ENCODE measurements at places on chromosomes 3 and 15.
A peak's percentile ranks its signal among the peaks of the same experiment; 100 is the strongest.

DNA sequence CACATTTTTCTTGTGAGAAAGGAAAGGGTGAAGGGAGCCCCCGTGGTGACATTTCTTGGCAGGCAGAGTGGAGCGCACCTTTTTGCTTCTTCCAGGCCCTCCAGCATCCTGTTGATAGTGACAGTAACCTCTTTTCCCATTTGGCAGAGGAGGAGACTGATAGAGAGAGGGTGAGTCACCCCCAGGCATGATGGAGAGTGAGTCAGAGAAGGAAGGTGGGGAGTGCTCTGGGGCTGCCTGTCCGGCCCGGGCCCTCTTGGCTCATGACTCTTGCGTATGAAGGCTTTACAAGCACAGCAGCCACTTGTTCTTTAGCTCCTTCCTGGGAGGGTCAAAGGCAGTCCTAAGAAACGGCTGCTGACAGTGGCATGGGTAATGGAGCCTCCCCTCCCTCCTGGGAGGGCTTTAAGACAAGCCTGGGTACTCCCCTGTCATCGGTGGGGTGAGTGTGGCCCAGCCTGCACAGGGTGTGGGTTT, 16.0 kb downstream of the ANKRD63 start:
- DNase-seq = peak; percentile 76

DNA sequence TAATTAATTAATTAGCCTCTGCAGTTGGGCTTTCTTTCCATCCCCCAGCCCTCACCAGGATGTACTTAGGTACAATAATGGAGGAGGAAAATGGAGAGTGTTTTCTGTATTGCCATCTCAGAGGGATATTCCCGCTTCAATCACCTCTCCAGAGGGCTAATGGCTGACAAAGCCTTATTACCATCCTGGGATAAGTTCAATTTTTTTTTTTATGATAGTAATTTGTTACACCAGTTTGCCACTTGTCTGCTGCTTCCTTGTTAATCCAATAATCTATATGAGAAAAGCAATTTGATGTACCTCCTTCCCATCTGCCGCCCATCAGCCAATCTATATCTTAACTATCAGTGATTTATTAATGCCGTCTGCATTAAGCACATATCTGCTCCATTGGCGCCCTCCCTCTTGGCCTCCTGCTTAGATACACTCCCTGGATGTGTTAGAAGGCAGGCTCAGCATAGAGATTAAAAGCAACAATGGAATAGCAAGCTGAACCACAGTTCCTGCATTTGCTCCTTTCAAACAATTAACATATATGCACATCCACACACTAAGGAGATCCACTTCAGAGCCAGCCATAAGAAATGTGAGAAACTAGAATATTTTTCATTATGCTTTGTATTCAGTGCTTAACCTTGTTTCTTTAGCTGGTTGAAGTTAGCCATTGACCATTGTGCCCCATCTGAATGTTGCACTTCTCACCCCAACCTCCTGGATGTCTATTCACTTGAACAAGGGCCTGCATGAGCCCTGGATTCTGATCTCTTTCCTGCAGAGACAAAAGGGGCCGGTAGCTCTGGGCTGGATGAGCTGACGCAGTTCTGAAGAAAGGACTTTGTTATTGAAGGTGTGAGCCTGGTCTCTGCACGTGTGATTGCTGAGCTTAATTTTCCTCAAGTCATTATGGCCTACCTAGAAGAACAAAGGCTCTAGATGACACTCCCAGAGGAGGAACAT, 237.3 kb upstream of the GAP43 start:
- no peak for DNase-seq

DNA sequence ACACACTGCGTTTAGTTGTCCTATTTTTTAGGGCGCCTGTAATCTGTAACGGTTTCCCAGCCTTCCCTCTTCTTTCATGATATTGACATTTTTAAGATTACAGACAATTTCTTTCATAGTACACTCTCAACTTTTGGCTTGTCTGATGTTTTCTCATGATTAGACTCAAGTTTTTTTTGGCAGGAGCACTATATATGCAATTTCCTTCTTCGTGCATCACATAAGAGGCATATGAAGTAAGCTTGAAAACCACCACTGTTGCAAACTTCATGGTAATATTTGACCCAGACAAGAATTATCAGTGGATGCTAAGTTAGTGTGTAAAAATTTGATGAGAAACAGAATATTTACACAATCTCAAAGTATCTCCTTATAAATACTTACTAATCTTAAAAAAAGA, 119.2 kb upstream of the CMC1 start:
- DNase-seq = no peak

- DNase-seq = no peak
These were observed 1.7 kb downstream of the STOML1 start for GRCh38 chr15:73990250-73991005.

DNA sequence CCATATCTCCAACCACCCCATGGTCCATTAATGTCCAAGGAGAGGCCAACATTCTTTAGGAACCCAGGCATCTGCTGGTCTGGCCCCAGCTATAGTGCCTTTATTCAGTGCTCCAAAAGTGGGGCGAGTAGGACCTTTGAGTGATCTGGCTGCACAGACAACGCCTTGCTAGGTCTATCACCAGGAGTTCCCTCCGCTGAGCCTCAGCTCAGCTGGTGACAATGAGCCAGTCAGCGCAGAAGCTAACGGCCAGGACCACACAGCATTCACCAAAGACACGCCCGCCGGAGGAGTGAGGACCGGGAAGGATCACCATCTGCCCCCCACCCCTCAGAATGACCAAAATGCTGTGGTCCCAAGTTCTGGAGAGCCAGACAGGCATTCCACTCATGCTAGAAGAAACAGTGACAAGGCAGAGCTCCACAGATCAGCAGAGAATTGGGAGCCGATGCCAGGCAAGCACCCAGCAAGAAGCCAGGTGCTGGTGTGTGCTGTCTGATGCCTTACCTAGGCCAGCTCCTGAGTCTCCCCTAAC, 19.0 kb downstream of the TBC1D2B start:
- DNase-seq = no peak

DNA sequence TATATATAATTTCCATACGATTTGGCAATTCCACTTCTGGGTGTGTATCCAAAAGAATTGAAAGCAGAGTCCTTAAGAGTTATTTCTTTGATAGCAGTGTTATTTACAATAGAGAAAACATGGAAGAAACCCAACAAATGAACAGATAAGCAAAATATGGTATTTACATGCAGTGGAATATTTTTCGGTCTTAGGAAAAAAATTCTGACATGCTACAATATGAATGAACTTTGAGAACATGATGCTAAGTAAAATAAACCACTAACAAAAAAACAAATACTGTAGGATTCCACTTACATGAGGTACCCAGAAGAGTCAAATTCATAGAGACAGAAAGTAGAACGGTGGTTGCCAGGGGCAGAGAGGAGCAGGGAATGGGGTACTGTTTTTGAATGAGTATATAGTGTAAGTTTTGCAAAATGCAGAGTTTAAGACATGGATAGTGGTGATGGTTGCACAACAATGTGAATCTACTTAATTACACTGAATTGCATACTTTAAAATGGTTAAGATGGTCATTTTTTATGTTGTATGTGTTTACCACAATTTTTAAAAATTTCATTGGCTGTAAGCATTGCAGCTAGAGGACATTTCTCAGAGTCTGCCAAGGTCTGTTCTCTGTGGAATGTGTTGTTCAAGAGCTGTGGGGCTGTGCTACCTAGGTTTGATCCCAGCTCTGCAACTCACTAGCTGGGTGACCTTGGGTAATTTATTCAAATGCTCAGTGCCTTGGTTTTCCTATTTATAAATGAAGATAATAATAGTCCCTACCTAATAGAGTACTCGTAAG, 122.1 kb downstream of the MEX3B start:
- no peak for DNase-seq

DNA sequence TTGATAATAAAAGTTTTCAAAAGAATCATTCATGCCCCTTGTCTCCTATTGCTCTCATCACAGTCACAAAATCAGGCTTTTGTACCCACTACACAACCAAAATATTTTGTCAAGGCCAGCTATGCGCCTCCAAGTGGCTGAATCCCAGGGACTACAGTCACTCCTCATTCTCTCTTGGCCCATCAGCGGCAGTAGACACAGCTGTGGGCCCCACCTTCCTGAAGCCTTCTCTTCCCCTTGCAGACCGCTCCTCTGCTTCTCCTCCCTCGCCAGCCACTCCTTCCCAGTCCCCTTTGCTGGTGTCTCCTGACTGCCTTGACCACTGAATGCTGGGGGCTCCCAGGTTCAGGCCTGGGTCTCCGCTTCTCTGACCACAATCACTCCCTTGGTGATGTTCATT, 52.1 kb downstream of the LSM3 start:
- DNase-seq = no peak

DNA sequence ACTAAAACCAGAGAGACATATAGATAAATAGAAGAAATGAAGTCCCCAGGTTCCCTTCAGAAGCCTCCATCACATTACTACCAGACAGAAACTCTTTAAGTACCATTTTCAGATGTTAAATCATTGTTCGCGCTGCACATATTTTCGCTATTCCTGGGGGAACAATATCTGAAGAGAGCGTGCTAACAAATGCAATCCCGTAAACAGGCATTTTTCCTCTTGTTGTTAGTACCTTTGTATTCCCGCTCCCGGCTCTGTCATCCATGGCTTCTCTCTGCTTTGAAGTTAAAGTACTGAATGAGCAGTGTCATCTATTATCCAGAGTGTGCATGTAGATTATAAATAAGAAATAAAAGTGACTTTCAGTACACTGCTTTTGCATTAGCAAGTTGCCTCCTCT, 412.3 kb downstream of the FOXP1 start:
- no peak for DNase-seq

DNA sequence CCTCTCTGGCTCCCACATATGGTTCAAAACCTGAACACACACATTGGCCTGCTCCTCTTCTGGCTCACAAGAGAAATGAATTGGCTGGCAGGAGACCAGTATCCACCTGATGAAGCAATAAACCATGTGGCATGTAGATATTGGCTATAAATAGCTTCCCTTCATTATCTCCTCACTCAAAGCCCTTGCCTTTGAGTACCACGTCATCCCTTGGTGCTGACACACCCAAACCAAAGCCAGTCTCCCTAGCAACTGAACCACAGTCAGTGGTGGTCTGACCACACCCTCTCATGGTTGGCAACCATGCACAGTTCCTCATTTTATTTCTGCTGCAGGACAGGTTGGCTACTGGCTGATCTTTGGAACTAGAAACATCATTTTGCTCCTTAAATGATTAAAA, 98.8 kb downstream of the ZNF621 start:
- DNase-seq = no peak

DNA sequence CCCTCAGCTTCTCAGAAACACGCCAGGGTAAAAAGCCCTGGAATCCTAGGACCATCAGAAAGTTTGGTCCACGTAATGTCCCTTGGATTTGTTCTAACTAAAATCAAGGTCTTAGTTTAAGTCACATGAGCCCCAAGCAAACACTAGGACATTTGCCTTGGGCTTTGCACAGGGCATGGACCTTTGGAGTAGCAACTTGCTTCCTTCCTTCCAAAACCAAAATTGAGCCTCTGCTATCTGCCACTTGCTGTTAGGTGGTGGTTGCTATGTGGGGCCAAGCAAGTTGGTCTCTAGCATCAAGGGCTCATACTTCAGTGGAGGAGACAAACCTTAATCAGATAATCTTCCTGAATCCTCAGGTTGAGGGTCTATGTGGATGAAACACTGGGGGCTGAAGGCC, 4.0 kb upstream of the DAG1 start:
- no peak for DNase-seq

GRCh38 chr3:127865941-127866340, 43.6 kb upstream of the MGLL start:
- no peak for DNase-seq

GRCh38 chr3:94494992-94495391, 432.1 kb downstream of the NSUN3 start:
- no peak for DNase-seq

GRCh38 chr3:46490338-46491084, 7.3 kb upstream of the RTP3 start:
- DNase-seq = no peak

DNA sequence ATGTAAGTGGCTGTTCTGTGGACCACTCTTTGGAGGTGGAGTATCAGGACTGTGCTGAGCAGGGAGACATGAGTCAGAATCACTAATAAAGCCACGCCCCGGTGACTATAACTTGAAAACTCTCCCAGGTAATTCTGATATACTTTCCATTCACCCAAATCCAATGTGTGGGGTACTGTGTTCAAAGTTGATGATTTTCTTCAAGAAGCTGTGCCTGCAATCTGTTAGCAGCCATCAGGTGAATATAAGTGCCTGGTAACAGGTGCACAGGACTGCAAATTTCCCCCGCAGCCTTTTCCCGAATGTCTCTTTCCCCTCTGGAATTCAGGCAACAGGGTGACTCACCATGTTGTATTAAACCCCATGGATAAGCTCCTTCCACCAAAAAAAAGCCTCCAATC, 17.0 kb downstream of the MAGI1 start:
- no peak for DNase-seq

DNA sequence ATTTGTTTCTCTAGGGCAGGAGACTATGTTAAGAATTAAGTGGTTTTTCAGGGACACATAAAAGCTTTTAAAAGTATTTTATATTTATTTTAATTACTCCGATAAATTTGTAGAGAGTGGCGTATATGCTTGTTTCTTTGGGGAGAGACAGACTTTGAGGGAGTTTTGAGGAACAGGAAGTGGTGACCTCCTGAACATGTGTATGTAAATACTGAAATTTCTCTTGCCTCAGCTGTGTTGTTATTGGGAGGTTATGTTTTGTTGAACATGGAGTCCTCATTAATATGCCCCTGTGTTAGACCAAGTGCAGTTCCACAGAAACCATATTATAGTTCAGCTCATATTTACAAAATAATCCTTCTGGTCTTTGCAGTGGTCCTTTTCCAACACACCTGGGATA, 41.8 kb upstream of the UTS2B start:
- DNase-seq = no peak

GRCh38 chr3:155890671-155891190, 20.3 kb downstream of the GMPS start:
- DNase-seq = no peak

GRCh38 chr15:53978253-53978906, at the start of gene UNC13C:
TSS of gene UNC13C (plus strand) at chr15:53978441. CDS start at chr15:54012904, 34,463 bp downstream.
- no peak for DNase-seq

- no peak for DNase-seq
These were observed 74.5 kb upstream of the SLC6A1 start for GRCh38 chr3:10918011-10918410.

GRCh38 chr3:94360987-94361386, 298.1 kb downstream of the NSUN3 start:
- DNase-seq = no peak

- no peak for DNase-seq
These were observed 26.5 kb downstream of the EFHB start for GRCh38 chr3:19907523-19907922.

- no peak for DNase-seq
These were observed 35.2 kb upstream of the SPATA12 start for GRCh38 chr3:57025237-57025636.

DNA sequence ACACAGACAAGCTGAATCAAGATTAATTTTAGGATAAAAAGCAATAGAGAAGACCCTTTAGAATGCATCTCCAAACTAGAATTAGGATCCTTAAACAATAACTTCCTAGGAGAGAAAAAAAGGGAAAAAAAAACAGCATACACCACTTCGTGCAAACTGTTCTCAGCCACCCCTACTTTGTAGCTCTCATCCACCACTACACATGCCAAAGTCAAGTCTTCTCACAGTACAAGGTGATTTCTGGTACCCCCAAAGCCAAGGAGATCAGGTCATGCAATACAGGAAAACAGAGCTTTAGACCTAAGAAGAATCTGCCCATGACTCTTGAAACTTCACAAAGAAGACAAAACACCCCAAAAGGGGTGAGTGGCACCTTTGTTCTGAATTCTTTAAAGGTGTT, 166.9 kb downstream of the SUCNR1 start:
- no peak for DNase-seq

All from GM04504 (cell line).